Activated T-helper 1 cell treated with anti-CD3 and anti-CD28 coated beads, Interleukin-2, amount 50 U/mL, for 16 hours (primary cell): ENCODE measurements at places on chromosomes 5 and 9.

DNA sequence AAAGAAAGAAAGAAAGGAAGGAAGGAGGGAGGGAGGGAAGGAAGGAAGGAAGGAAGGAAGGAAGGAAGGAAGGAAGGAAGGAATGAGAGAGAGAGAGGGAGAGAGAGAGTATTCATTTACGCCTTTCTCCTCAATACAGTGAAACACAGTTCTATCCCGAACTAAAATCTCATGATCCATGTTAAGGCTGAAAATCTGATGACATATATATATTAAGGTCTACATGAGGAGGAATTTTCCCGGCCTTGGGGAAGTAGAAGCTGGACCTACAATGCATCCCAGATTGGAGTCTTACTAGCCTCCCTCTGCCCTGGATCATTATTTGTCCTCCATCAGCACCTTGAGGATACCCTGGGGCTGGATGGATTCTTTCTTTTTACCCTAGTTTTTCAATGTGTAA is 95.1 kb upstream of the DAPK1 start:
- DNase-seq, result no peak

DNA sequence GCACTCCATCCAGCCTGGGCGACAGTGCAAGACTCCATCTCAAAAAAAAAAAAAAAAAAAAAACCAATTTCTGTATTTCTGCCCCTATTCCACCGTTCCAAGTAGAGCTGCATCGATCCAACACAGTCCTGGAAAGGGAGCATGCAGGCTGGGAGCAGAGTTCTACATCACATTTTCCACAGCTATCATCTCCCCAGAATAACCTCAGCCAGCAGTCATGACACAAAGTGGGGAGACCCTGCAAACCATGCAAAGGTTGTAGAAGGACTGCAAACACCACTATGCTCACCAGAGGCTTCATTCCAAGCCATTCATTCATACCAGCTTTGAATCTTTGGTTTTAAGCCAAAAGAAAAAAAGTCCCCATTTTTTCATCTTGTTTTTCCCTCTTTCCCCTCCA is 20.8 kb upstream of the ZNF354A start:
- DNase-seq, result no peak

DNA sequence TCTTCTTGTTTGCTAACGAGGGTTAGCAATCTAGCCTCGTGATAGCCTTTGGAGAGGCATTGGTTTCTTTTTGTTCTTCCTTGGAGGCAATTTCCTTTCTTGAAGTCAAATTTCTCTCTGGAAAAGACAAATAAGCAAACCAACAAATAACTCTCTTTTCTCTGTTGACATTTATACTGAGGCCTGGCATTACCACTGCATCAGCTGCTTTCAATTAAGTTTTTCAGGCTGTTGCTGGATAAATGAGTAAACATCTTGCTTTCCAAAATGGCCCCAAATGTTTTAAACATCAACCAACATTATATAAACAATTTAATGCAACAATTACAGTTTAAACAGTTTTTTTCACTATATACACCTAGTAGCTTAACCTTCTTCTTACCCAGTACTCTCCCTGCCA is 264.4 kb downstream of the HTR1A start:
- no peak for DNase-seq

DNA sequence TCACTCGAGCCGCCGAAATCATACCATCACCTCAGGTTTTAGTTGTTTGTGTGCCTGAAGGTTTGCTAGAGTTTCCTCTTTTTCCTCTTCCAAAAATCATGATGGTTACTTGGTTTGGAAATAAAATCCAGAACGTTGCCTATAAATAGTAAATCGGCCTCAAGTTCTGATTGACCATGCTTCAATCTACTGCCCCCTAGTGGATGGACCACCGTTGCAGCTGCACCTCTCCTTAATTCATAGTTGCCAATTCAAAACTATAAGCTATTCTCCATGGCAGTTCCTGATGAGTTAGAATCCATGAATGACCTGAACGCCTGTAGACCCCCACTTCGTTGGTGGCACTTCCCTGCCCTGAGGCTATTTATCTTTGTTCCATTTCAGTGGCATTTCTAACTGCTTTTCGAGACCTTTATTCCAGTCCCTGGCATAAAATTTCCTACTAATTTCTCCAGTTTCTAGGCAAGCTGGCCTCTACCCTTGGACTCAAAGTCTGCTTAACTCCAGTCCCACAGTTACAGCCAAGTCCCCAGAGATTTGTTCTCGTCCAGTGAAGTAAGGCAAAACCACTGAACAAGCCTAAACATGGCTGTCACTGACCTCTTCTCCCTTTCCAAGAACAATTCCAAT is 422.6 kb downstream of the EFNA5 start:
- no peak for DNase-seq

DNA sequence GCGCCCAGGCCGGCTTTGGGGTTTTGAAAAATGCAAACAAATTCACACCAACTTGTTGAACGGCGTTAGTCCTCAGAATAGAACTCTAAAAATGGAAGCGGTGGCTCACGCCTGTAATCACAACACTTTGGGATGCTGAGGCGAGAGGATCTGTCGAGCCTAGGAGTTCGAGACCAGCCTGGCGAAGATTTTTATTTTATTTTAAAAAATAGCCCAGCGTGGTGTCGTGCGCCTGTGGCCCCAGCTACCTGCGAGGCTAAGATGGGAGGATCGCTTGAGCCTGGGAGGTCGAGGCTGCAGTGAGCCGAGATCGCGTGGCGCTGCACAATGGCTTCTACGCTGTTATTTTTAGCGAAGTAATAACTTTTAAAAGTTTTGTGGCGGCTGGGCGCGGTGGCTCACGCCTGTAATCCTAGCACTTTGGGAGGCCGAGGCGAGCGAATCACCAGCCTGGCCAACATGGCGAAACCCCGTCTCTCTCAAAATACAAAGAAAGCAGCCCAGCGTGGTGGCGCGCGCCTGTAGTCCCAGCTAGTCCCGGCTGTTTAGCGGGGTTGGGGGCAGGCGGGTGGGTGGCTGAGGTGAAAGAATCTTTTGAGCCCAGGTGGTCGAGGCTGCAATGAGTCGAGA is 694 bp upstream of the PLIN2 start:
- DNase-seq, result peak; percentile 13

- DNase-seq, result no peak
These were observed 697 bp upstream of the PRUNE2 start for GRCh38 chr9:76906647-76906975.

DNA sequence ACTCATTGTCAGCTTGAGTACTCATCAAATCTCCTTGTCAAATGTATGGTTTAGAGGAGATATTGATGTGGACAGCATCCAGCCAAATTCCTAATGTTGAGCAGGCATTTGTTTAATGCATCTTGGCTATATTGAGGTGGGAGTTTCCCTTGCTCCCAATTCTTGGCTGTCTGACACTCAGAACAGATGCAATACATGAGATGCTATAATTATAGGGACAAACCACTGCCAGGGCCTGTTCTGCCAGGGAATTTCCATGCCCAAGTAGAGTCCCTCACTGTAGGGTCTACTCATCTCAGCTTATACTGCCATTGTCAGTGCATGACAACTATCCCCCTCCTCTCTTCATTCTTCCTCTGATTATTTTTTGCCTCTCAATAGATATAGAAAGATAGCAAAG is 392.0 kb upstream of the KCNN2 start:
- no peak for DNase-seq

DNA sequence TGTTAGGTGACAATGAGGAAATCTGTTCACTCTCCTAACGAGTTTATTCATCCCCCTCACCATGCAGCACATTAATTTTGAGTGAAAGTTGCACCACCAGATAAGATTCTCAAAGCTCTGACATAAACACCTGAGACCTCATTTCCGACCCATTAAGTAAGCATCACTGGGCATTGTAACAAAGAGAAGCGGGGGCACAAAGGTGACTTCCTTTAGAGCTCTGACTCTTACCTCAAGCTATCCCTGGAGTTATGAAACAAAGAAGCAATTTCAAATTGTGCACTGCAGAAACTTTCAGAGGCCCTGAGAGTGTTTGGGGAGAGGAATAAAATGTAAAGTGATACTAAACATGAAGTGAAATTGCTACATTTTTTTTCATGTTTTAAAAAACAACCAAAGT is 29.5 kb downstream of the C5orf15 start:
- DNase-seq, result no peak
